ENCODE measurements at places on chromosomes 16 and 17.

- DNase-seq, result no peak
These were observed 85.9 kb downstream of the TEX14 start for GRCh38 chr17:58605986-58606385.

- no peak for DNase-seq
These were observed 100.7 kb downstream of the ABCA8 start for GRCh38 chr17:68854452-68854851.

GRCh38 chr17:27607521-27608091, 23.4 kb upstream of the LGALS9 start:
- DNase-seq, result no peak

GRCh38 chr17:30299000-30299399, 7.3 kb upstream of the BLMH start:
- DNase-seq, result no peak

- no peak for DNase-seq
These were observed 35.2 kb downstream of the GJC1 start for GRCh38 chr17:44794851-44795413.

DNA sequence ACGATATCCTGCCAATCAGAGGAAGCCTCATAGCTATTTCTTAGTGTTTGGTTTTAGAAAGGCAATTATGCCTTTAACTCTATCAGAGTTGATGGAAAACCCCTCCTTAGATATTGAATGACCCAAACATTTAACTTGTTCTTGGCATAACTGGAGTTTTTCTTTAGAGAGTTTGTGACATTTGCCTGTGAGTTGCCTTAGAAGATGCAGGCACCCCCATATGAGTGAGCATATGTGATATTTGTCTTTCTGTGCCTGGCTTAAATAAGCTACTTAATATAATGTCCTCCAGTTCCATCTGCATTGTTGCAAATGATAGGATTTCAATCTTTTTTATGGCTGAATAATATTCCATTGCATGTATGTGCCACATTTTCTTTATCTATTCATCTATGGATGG, 19.6 kb upstream of the B4GALNT2 start:
- no peak for DNase-seq

Data from stimulated activated CD4-positive, alpha-beta T cell treated with anti-CD3 and anti-CD28 coated beads, Interleukin-15, amount 100 ng/mL, for 1 hour (primary cell).